ENCODE measurements at places on chromosomes 5 and 9. TPM values are rescaled to one million over a fixed set of nuclear protein-coding genes. Genes with fewer than 3 reads are reported as not detected.

COL5A1 gene
- total RNA-seq = 63.7 TPM

RAI14 gene
- 82.7 TPM for total RNA-seq

SPEF2 gene
- 6.9 TPM for total RNA-seq

ST8SIA4 gene
- 0.26 TPM for total RNA-seq

AQP7 gene
- total RNA-seq = 0.26 TPM

KIAA0825 gene
- 3.6 TPM for total RNA-seq

Data from fibroblast of lung (primary cell).